ENCODE measurements at places on chromosomes 5 and 9. TPM values are rescaled to one million over a fixed set of nuclear protein-coding genes. Genes with fewer than 3 reads are reported as not detected.

DNA sequence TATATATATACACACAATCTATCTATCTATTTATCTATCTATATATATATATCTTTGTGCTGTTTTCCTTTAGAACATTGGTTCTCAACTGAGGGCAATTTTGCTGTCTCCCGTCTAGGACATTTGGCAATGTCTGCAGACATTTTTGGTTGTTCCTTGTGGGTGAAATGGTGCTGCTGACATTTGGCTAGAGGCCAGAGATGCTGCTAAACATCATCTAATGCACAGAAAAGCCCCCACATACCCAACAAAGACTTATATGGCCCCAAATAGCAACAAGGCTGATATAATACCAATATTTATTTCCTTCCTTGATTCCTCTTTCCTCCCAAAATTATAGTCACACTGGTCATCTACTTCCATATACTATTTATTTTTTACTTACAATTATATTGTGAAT, 197.5 kb downstream of the TRPM3 start:
- H3K4me1 ChIP-seq, result no peaks in the 10 kb centered on the region
- no peak overlapping the region for H3K27ac ChIP-seq
- no peaks in the 10 kb centered on the region for H3K36me3 ChIP-seq
- no peak overlapping the region for H3K4me3 ChIP-seq

- DNase-seq, result no peak
- peaks cover 31% of the 10 kb centered on the region for H3K4me1 ChIP-seq
- H3K27me3 ChIP-seq, result peaks cover 5% of the 10 kb centered on the region
- no peak overlapping the region for H3K27ac ChIP-seq
- peaks cover 26% of the 10 kb centered on the region for H3K36me3 ChIP-seq
These were observed 13.2 kb downstream of the GARNL3 start for GRCh38 chr9:127277770-127278169.

Gene ECPAS
- 7.5 TPM for polyA plus RNA-seq

DNA sequence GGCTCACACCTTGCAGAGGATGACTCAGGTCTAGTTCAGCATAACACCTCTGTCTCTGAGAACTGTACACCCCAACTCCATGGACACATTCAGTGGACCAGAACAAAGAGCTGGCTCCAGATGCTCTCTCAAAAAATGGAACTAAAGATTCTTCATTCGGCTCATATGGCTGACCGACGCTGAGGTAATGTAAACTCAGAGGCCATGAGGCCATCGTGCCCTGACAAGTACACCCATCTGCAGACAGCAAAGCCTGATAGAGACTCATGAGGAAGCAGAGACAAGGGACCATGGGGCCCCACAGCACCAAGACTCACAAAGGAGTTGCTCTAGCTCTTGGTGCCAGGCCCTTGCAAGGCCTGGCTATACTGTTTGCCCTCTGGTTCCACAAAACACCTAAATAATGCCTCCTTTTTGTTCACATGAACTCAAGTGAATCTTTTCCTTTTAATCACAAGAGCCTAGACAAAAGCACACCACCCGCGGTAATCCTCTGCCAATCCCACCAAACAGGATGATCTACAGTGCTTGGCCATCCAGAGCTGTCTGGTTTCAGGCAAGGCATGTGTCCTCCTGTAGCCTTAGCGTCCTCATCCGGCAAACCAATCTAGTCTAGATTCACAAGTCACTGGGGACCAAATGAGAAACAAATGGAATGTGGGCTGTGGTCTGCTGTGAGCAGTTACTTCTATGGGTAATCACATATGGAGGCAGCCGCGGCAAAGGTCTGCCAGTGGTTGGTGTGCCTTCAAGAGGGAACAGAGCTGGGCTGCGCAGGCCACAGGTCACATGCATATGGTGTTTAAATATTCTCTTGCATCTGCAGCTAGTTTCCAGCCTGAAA, 22.7 kb downstream of the MED27 start:
- no peaks in the 10 kb centered on the region for H3K27me3 ChIP-seq
- H3K36me3 ChIP-seq, result peaks cover 12% of the 10 kb centered on the region
- H3K4me1 ChIP-seq, result peaks cover 15% of the 10 kb centered on the region
- DNase-seq, result no peak

- DNase-seq, result no peak
- H3K4me1 ChIP-seq, result no peaks in the 10 kb centered on the region
- no peak overlapping the region for H3K27ac ChIP-seq
- H3K27me3 ChIP-seq, result no peaks in the 10 kb centered on the region
- H3K4me3 ChIP-seq, result no peak overlapping the region
- no peaks in the 10 kb centered on the region for H3K36me3 ChIP-seq
These were observed 103.3 kb downstream of the SREK1 start for GRCh38 chr5:66247176-66247960.

GRCh38 chr9:114143234-114143633, 12.1 kb upstream of the COL27A1 start:
- peaks cover 40% of the 10 kb centered on the region for H3K27me3 ChIP-seq
- no peak overlapping the region for H3K27ac ChIP-seq
- no peaks in the 10 kb centered on the region for H3K4me1 ChIP-seq
- no peaks in the 10 kb centered on the region for H3K36me3 ChIP-seq
- DNase-seq, result no peak

DNA sequence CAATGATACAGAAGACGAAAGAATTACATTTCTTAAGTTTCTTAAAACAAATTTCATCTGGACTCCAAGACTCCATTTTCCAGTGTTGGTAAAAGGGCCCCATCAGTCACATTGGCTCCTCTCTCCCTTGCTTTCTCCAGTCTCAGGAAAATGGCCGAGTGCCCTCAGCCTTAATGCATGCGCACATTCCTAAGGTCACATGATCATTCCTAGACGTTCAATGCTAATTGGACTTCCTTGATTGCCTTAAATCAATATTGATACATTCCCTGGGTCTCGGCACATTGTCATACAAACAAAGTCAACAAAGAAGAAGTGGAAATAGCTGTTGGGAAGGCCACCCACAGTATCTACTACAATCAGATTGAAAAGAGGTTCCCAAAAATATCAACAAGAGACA, 413.6 kb upstream of the GRAMD2B start:
- no peak overlapping the region for H3K27ac ChIP-seq
- no peaks in the 10 kb centered on the region for H3K4me1 ChIP-seq
- no peak overlapping the region for H3K4me3 ChIP-seq

- no peak overlapping the region for H3K4me3 ChIP-seq
- no peaks in the 10 kb centered on the region for H3K27me3 ChIP-seq
- H3K27ac ChIP-seq, result no peak overlapping the region
- no peak for DNase-seq
- no peaks in the 10 kb centered on the region for H3K36me3 ChIP-seq
These were observed 42.9 kb upstream of the SUB1 start for GRCh38 chr5:32542216-32543059.

Gene HAPLN1
- polyA plus RNA-seq, result not detected

Gene SHROOM1
- polyA plus RNA-seq, result not detected

- H3K4me1 ChIP-seq, result peaks cover 17% of the 10 kb centered on the region
- peaks cover 9% of the 10 kb centered on the region for H3K36me3 ChIP-seq
- no peak for DNase-seq
These were observed 57.1 kb upstream of the GOLPH3 start for GRCh38 chr5:32231241-32231640.

GRCh38 chr9:120490888-120491595, 88.9 kb downstream of the CDK5RAP2 start:
- H3K4me3 ChIP-seq, result no peak overlapping the region
- peaks cover 37% of the 10 kb centered on the region for H3K36me3 ChIP-seq
- peak; percentile 1 for DNase-seq
- H3K27me3 ChIP-seq, result no peaks in the 10 kb centered on the region

DNA sequence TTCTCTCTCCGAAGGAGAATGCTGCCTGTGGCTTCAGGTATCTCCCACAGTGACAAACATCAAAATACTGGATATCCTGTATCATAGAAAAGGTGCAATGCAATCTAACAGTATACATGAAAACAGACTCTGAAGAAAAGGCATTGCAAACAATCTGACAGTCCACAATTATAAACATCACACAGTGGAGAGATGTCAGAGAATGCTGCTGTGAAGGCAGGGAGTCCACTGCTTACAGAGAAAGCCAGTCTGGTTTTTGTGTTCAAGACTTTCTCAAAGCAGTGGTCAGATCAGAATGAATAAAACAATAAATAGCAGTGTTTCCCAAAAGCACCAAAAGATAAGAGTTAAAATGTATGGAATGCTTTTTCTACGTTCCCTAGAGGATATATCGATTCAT, 28.7 kb downstream of the TTC23L start:
- H3K36me3 ChIP-seq, result no peaks in the 10 kb centered on the region
- no peaks in the 10 kb centered on the region for H3K27me3 ChIP-seq
- no peak overlapping the region for H3K27ac ChIP-seq
- DNase-seq, result no peak
- H3K4me3 ChIP-seq, result no peak overlapping the region
- H3K4me1 ChIP-seq, result no peaks in the 10 kb centered on the region

Gene TAF11L5
- not detected for polyA plus RNA-seq

Gene ANKRD31
- polyA plus RNA-seq, result 0.27 TPM

Gene PCSK1
- polyA plus RNA-seq, result not detected

- H3K4me1 ChIP-seq, result no peaks in the 10 kb centered on the region
- DNase-seq, result no peak
These were observed 133.3 kb upstream of the PPP1R2B start for GRCh38 chr5:156716591-156717380.

DNA sequence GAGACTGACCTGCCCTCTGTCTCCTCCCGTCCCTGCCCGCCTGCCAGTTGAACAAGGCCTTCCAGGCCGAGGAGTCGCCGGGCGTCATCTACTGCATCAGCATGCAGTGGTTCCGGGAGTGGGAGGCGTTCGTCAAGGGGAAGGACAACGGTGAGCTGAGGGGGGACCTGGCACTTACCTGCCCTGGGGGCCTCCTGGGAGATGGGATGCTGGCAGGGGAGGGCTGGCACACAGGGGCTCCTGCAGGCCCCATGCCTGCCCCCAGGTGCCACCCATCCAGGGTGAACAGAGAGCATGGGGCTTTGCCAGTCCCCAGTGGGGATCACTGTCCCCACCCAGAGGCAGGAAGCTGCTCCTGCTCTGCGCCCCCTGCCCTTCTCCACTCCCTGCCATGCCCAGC, 43.0 kb downstream of the USP20 start:
- DNase-seq, result no peak
- H3K27me3 ChIP-seq, result no peaks in the 10 kb centered on the region
- no peak overlapping the region for H3K4me3 ChIP-seq

Gene ENHO
- polyA plus RNA-seq, result not detected

- no peak overlapping the region for H3K27ac ChIP-seq
- no peak overlapping the region for H3K4me3 ChIP-seq
- no peaks in the 10 kb centered on the region for H3K4me1 ChIP-seq
These were observed 75.7 kb downstream of the PTCH1 start for GRCh38 chr9:95441081-95441480.

DNA sequence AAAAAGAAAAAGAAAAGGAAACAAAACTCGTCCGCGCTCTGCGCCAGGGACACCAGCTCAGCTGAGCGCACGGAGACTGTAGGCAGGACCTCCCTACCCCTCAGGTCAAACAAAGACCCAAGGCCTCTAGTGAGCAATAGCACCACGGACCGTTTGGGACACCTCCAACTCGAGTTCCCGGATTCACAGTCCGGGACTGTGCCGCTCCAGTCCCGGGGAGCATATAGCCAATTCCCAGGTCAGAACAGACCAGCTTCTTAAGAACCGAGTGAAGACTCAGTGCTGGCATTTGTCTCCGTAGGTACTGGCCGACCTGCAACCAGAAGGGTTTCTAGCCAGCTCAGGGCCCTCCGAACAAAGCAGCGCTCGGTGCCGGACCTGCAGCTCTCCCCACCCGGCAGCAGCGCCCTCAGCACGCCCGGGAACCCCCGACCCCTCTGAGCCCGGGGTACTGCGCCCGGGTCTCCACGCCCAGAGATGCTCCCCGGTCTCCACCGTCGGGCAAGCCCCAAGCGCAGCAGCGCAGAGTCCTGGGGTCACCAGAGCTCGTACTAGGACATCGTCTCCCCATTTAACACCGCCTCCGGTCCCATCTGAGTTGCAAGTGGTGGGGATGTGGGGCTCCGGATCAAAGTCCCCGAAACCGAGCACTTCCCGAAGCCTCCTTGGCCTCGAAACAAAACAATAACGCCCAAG, 591 bp downstream of the ABCA1 start:
- H3K4me1 ChIP-seq, result peaks cover 36% of the 10 kb centered on the region
- peak overlapping the region; percentile 97 for H3K4me3 ChIP-seq
- no peaks in the 10 kb centered on the region for H3K36me3 ChIP-seq
- H3K27me3 ChIP-seq, result no peaks in the 10 kb centered on the region
- H3K27ac ChIP-seq, result peak overlapping the region; percentile 96

Gene GHR
- not detected for polyA plus RNA-seq

GRCh38 chr5:139743001-139743771, 52.4 kb upstream of the PSD2 start:
- no peak for DNase-seq
- H3K36me3 ChIP-seq, result no peaks in the 10 kb centered on the region
- peak overlapping the region; percentile 1 for H3K27ac ChIP-seq
- H3K4me1 ChIP-seq, result peaks cover 85% of the 10 kb centered on the region
- no peak overlapping the region for H3K4me3 ChIP-seq

Gene ORM2
- not detected for polyA plus RNA-seq

GRCh38 chr9:135533674-135534073, 12.3 kb upstream of the OBP2A start:
- no peak overlapping the region for H3K27ac ChIP-seq
- DNase-seq, result no peak
- H3K4me1 ChIP-seq, result no peaks in the 10 kb centered on the region
- no peak overlapping the region for H3K4me3 ChIP-seq

DNA sequence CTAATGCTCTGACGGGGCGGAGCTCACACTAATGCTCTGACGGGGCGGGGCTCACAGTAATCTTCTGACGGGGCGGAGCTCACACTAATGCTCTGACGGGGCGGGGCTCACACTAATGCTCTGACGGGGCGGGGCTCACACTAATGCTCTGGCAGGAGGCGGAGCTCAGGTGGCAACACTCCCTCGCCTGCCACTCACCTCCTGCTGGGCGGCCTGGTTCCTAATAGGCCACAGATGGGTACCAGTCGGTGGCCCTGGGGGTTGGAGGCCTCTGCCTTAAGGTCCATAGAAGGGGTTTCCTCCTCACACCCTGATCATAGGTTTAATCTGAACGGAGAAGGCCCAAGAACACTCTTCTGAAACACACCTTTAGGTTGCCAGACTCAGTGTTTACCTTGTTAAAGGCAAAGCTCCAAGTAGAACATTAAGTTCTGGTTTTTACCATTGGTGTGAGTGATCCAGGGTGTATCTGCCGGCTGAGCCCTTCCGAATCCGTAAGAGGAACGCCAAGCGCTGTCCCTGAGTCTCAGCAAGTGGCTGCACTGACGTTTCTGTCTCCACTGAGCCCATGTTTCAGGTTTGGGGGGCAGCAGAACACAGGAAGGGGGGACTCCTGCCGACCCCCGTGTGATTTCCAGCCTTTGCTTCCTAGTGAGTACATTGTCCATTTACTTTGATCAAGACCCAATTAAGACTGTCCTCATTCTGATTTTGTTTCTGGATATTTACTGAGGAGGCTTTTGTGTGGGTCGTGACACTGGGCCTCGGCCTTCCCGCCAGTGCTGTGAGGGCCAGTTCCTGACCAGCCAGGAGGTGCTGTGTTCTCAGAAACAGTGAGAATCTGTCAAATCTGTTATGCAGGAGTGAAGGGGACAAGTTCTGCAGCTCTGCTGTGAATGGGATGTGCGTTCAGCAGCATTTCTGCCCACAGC, 24.6 kb upstream of the LRRC14B start:
- no peaks in the 10 kb centered on the region for H3K27me3 ChIP-seq
- no peaks in the 10 kb centered on the region for H3K36me3 ChIP-seq
- no peaks in the 10 kb centered on the region for H3K4me1 ChIP-seq
- no peak overlapping the region for H3K27ac ChIP-seq
- DNase-seq, result no peak
- no peak overlapping the region for H3K4me3 ChIP-seq

Data from naive B cell (primary cell).